ENCODE measurements at places on chromosomes 5 and 9. TPM values are rescaled to one million over a fixed set of nuclear protein-coding genes. Genes with fewer than 3 reads are reported as not detected.

DNA sequence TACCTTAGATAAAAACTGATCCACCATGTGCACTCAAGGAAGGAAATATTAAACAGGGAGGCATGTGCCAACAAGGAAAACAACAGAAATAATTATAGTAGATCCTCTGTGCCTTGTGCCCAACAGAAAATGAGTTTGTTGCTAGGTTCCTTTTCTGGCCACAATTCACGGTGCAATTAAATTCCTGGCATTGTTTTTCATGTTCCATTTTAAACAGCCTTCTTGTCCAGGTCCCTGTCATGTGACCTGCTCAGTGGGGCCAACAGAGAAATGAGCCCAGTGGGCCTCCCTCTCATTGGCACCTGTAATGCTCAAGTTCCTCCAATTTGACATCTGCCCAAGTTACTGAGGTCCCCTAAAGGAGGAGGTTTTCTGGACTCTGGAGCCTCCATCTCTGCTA is 56.5 kb downstream of the SPOCK1 start:
- peaks cover 10% of the 10 kb centered on the region for H3K27me3 ChIP-seq
- no peak overlapping the region for H3K4me3 ChIP-seq
- DNase-seq = no peak
- H3K4me1 ChIP-seq = no peaks in the 10 kb centered on the region
- no peaks in the 10 kb centered on the region for H3K36me3 ChIP-seq

DNA sequence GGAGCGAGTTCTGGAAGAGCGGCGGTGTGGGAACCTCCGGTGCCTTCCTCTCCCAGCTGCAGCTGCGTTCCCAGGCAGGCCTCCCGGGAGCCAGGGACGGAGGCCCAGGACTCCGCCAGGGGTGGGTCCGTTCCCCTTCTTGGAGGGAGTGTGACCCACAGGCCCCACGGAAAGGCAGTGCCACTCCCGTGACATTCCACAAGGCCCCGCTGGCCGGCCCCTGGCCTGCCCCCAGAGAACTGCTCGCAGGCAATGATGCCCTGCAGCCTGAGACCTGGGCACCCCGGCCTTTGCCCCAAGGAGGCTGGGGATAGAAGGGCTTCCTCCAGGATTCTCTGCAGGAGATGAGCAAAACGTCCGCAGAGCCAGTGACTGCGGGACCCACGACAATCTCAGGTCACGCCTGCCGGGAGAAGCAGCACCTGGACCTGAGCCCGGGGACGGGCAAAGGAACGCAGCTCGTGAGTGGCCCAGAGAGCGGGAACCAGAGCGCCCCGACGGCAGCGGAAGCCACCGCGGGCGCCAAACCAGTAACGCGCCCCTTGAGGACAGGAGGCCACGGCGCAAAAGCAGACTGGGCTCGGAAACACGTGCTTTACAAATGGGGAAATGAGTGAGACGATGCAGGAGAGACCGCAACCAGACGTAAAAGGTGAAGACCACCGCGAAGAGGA is 9.3 kb downstream of the OBP2B start:
- no peak overlapping the region for H3K27ac ChIP-seq
- peaks cover 2% of the 10 kb centered on the region for H3K36me3 ChIP-seq
- peaks cover 17% of the 10 kb centered on the region for H3K27me3 ChIP-seq
- H3K4me1 ChIP-seq = peaks cover 4% of the 10 kb centered on the region
- DNase-seq = no peak
- peak overlapping the region; percentile 70 for H3K4me3 ChIP-seq

DNA sequence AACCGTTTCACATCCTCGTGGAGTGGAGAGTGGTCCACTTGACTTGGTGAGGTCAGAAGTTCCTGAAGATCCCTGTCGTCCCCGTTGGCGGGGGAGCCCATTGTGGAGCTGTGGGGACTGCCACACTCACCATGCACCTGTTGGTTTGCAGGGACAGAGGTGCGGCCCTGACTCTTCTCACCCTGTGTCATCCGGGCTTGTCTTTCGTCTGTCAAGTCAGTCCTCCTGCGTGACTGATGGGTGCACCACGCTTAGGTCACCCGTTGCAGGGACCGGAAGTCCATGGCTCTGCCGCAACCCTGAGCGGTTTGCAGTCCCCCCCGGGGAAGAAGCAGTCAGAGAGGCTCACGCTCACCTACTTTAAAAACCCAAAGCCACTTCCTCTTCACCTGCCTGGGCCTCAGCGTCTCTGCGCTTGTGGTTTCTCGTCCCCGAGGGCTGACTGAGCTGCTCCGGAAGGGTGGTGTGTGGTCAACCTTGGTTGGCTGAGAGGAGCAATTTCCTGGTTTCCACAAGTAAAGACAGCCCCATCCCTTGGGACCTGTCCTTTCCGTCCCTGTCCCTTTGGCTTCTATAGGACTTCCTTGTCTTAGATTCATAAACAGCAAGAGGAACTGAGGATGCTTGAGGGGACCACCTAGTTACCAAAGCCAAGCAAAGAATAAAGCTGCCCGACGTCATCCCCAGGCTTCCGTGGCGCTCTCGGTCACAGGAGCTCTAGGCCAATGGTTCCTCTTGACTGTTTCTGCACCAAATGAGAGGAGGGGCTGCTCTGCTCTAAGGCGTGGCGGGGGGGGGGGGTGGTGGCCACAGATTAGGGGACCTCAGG is 53.2 kb downstream of the USP20 start:
- H3K27ac ChIP-seq = peak overlapping the region; percentile 100
- H3K4me3 ChIP-seq = peak overlapping the region; percentile 96
- DNase-seq = peak; percentile 74
- H3K4me1 ChIP-seq = peaks cover 79% of the 10 kb centered on the region

GRCh38 chr5:76337953-76338451 is 65.1 kb upstream of the IQGAP2 start:
- H3K27me3 ChIP-seq = no peaks in the 10 kb centered on the region
- no peaks in the 10 kb centered on the region for H3K36me3 ChIP-seq
- DNase-seq = peak; percentile 16
- peak overlapping the region; percentile 72 for H3K27ac ChIP-seq
- H3K4me1 ChIP-seq = peaks cover 32% of the 10 kb centered on the region
- no peak overlapping the region for H3K4me3 ChIP-seq

DNA sequence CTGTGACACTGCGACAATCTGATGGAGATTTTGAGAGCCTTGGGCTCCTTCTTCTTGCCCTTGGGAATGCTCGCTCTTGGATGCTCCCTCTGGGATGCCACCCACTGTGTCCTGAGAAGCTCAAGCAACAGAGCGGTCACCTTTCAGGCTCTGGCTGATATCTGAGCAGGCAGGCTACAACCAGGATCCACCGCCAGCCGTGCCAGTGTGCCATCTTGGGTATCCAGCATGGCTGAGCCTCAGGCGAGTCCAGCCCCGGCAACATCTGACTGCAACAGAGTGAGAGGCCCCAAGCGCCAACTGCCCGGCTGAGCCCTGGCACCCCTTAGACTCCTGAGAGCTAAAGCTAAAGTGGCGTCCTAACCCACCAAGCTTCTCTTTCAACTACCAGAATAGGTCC is 202.1 kb downstream of the IRX2 start:
- H3K27me3 ChIP-seq = no peaks in the 10 kb centered on the region
- no peak overlapping the region for H3K4me3 ChIP-seq
- no peaks in the 10 kb centered on the region for H3K36me3 ChIP-seq
- H3K4me1 ChIP-seq = no peaks in the 10 kb centered on the region

DNA sequence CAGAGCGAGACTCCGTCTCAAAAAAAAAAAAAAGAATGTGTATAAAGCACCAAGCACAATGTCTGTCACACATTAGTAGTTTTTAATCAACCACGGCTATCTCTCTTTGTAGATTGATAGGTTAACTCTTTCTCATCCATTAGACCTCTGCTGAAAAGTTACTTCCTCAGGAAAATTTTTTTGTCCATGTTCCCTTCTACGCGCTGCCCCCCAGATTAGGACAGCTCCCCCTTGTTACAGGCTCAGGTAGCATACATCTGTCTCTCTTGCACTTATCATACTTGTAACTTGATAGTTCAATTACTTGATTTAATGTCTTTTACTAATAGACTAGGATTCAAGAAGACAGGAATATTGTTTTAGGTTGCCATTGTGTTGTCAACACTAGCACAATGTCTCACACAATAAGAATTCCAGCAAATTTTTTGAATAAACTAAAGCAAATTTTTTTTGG is 1.5 kb downstream of the SPDL1 start:
- peaks cover 31% of the 10 kb centered on the region for H3K4me1 ChIP-seq
- H3K27me3 ChIP-seq = no peaks in the 10 kb centered on the region
- H3K36me3 ChIP-seq = peaks cover 8% of the 10 kb centered on the region
- peak overlapping the region; percentile 97 for H3K4me3 ChIP-seq

GRCh38 chr5:74034733-74035132 is 408.7 kb downstream of the ARHGEF28 start:
- peaks cover 3% of the 10 kb centered on the region for H3K4me1 ChIP-seq
- no peak overlapping the region for H3K27ac ChIP-seq
- H3K27me3 ChIP-seq = peaks cover 36% of the 10 kb centered on the region
- no peak overlapping the region for H3K4me3 ChIP-seq

- no peaks in the 10 kb centered on the region for H3K27me3 ChIP-seq
- no peak for DNase-seq
- H3K27ac ChIP-seq = no peak overlapping the region
- H3K4me1 ChIP-seq = peaks cover 3% of the 10 kb centered on the region
- H3K36me3 ChIP-seq = peaks cover 3% of the 10 kb centered on the region
Measured at GRCh38 chr9:77210116-77210515, 32.8 kb downstream of the VPS13A start.

DNA sequence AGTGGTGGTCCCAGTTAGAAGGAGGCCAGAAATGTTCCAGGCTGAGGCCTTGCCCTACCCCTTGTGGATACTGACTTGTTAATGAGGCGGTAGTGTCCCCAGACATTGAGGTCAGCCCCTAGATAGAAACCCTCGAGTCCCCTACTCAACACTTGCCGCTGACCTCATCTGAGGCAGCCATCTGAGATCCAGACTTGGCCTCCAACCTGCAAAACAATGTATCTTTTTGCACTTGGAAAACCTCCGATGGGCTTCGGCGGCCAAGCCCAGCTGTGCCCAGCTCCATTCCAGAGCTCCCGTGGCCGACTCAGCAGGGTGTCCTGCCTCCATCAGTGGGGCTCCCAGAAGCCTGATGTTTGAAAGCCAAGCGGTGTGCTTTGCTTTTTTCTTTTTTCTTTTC is 122.1 kb downstream of the WNK2 start:
- no peaks in the 10 kb centered on the region for H3K4me1 ChIP-seq
- DNase-seq = no peak
- H3K4me3 ChIP-seq = no peak overlapping the region
- no peaks in the 10 kb centered on the region for H3K36me3 ChIP-seq
- no peak overlapping the region for H3K27ac ChIP-seq
- H3K27me3 ChIP-seq = peaks cover 20% of the 10 kb centered on the region

DNA sequence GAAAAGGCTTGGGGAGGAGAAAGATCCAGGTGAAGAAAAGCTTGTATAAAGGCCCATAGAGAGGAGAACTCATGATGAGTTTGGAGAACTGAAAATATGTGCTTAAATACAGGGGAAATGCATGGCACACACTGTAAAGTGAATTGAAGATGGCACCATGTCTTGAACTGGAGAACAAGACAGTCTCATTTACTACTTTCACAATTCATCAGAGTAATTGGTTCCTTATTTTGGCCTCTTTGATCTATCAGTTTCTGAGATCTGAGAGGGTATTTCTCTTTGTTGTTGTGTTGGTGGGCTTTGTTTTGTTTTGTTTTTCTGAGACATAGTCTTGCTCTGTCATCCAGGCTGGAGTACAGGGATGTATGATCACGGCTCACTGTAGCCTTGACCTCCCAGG is 98.2 kb downstream of the CEMIP2 start:
- no peak overlapping the region for H3K4me3 ChIP-seq
- no peaks in the 10 kb centered on the region for H3K36me3 ChIP-seq
- no peak overlapping the region for H3K27ac ChIP-seq
- DNase-seq = no peak
- H3K27me3 ChIP-seq = no peaks in the 10 kb centered on the region

- no peak for DNase-seq
- H3K36me3 ChIP-seq = no peaks in the 10 kb centered on the region
- no peak overlapping the region for H3K27ac ChIP-seq
- H3K27me3 ChIP-seq = no peaks in the 10 kb centered on the region
Measured at GRCh38 chr9:16102154-16102553, 549.3 kb downstream of the CCDC171 start.

GRCh38 chr9:98810102-98810842 is 2.8 kb downstream of the GALNT12 start:
- H3K27me3 ChIP-seq = peaks cover 7% of the 10 kb centered on the region
- no peak for DNase-seq
- no peak overlapping the region for H3K27ac ChIP-seq
- no peak overlapping the region for H3K4me3 ChIP-seq

DNA sequence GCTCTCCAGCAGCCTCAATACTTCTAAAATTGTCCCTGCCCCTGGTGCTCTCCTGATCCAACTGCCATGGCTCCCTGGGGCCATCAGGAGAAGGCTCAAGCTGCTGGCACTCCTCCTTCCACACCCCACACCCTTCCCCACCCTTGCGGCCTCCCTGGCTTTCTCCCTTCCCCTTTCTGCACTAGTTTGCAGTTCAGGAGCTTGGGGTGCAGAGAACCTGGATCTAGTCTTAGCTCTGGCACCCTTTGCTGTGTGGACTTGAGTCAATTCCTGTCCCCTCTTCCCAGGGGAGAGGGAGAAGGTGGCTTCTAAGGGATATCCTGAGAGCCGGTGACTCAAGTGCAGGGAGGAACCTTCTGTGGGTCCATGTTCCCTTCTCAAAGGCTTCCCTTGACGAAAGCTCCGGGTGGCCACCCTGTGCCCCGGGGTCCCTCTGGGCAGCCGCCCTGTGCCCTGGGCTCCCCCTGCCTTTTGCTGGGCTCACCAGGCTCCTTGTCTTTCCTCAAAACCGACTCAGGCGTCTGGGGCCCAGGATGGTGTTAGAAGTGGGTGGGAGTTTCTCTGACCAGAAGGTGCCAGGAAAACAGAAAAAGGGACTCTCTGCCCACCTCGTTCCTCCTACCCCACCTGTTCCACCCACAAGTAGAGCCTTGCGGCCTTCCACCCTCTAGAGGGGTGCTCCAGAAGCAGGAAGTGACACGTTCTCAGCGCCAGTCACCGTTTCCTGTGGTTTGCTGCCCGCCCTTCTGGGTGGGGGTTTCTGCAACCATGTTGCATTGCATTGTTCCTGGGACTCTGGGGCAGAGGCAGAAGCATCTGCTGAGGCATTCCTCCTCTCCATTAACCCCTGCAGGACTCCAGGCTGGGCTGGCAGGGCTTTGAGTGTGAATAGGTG is 15.0 kb downstream of the GLIPR2 start:
- peaks cover 8% of the 10 kb centered on the region for H3K36me3 ChIP-seq
- peaks cover 53% of the 10 kb centered on the region for H3K4me1 ChIP-seq
- H3K27me3 ChIP-seq = no peaks in the 10 kb centered on the region
- peak; percentile 68 for DNase-seq
- peak overlapping the region; percentile 98 for H3K27ac ChIP-seq

GRCh38 chr9:78118742-78119473 is 87.3 kb upstream of the GNAQ start:
- H3K4me3 ChIP-seq = peak overlapping the region; percentile 73
- peaks cover 2% of the 10 kb centered on the region for H3K36me3 ChIP-seq
- H3K4me1 ChIP-seq = peaks cover 28% of the 10 kb centered on the region
- DNase-seq = no peak

Gene CYSRT1
- 0.52 TPM for total RNA-seq

Gene KIF4B
- total RNA-seq = not detected

Gene CTNND2
- total RNA-seq = 1.6 TPM

Gene SH3RF2
- total RNA-seq = 0.60 TPM

Gene SPOCK1
- total RNA-seq = not detected

All from T-helper 17 cell (primary cell).